ENCODE measurements at places on chromosomes 1 and 21. TPM values are rescaled to one million over a fixed set of nuclear protein-coding genes. Genes with fewer than 3 reads are reported as not detected.

- no peak for DNase-seq
Observed at GRCh38 chr21:39107739-39108138, 75.5 kb downstream of the PSMG1 start.

DNA sequence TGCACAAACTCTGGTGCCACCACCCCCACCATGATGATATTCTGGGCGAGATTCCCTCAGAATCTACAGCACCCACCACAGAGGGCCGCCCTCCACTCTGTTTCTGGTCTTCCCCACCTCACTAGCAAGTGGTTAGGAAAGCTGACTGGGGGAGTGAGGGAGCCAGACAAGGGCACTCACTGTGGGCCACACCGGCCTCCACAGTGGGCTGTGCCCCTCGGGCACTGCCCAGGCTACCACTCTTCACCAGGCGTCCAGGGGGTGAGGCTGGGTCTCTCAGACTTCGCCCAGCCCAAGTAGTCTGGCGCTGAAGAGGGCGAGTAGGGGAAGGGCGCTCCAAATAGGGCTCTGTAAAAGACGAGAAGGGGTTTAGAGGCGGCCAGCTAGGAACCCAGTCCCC, 11.2 kb upstream of the GATAD2B start:
- DNase-seq: no peak

GRCh38 chr1:154938604-154939399, 2.3 kb upstream of the PMVK start:
- DNase-seq: no peak

DNA sequence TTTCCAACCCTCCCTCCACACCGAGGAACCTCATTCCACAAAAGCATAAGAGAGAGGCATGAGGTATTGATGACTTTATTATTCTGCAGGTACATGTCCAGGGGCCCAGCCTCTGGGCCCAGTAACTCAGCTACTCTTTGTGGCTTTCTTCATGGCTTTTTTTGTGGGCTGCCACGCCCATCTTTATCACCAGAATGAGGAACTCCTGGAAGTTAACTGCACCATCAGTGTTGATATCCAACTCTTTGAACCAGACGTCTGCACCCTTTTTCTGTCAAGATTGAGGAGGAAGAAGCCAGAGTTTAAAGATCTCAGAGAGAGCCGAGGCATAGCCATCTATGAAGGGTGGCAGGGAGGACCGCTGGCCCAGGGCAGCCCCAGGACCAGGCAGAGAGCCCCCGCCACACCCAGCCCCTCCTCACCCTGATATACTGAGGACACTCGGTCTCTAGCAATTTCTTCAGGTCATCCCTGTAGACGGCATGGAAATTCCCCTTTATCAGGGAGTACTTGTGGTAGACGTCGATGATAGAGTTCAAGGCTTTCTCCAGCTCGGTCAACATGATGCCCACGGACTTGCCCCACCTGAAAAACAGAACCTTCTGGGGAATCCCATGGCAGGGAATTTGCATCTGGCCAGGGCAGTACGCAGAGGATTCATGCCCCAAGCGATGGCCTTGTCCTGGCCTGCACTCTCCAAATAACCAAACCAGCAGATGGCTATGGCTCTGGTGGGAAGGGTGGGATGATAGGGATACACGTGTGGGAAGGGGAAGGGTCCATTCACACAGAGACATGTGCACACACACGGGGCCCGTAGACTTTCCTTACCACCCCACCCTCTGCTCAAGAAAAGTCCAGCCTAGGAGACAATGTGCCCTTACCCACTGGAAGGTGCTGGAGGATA, 647 bp downstream of the S100A8 start:
- no peak for DNase-seq

GRCh38 chr1:23026568-23026967, 7.3 kb downstream of the KDM1A start:
- no peak for DNase-seq

DNA sequence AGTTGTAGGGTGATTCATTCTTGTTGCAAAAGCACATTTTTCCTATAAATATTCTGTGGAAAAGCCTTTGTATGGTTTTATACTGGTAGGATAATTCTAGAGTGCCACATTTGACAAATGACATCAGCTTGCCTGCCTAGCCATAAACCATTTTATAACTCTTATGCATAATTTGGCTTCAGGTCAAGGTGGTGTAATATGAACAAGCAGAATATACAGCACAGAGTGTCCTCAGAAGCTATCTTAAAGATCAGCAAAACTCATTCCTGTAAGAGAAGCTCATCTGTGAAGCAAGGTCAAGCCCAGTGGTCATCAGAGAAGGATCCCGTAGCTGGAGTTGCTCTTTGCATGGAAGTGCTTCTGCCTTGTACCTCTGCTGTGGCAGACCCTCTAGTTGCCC, 24.0 kb upstream of the C1orf21 start:
- DNase-seq: no peak

TTC39A gene
- 7.6 TPM for total RNA-seq

FAAH gene
- total RNA-seq: 7.9 TPM

KRTAP13-2 gene
- not detected for total RNA-seq

FAM177B gene
- total RNA-seq: not detected

DNA sequence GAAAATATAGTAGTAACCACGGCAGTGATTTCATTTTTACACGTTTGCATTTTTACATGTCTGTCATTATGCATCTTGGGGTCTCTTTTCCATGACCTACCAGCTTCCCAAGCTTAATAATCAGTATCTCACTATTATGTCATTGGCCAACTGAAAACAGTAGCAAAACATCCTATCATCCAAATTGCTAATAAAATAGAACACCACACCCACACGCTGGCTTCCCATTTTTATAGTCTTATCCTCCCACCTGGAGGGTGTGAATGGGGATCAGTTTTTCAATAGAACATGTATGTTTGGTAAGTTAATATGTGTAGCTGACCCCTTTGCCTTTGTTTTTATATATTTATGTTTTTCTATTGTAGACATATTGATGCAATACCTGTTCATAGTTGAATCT, 11.8 kb downstream of the TFF3 start:
- no peak for DNase-seq

- no peak for DNase-seq
Observed at GRCh38 chr1:245493029-245493428, 338.2 kb downstream of the KIF26B start.

ST6GALNAC3 gene
- total RNA-seq: 5.4 TPM

DNA sequence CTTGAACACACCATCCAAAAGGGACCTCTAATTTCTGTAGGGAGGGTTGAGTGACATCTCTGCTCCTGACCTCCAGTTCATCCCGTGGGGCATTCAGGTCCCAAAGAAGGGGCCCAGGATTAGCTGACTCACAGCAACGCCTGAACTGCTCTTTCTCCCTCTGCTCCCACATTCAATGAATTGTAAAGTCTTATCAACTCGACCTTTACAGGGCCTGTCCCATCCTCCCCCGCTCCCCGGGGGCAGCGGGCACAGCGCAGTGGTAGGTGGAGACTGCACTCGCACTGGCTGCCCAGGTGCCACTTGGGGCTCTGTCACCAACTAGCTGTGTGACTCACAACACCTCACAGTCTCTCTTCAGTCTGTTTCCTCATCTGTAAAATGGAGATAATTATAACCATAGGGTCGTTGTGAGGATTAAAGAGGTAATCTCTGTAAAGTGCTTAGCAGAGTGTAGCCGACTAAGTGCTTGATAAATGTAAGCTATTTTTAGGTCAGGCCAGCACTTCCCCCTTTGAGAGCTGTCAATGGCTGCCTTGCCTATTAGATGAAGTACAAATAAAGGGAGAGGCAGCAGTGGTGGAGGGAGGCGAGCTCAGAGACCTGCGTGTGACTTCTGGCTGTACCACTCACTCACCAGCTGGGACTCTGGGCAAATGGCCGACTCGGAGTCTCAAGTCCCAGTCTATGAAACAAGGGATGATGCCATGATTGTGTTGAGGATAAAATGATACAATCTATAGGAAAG, 637 bp upstream of the MYBPHL start:
- no peak for DNase-seq

GRCh38 chr1:74474585-74474984, 37.8 kb downstream of the LRRC53 start:
- no peak for DNase-seq

GRCh38 chr1:147384804-147385203, 142.3 kb downstream of the CHD1L start:
- no peak for DNase-seq

PSMD4 gene
- 313 TPM for total RNA-seq

DNA sequence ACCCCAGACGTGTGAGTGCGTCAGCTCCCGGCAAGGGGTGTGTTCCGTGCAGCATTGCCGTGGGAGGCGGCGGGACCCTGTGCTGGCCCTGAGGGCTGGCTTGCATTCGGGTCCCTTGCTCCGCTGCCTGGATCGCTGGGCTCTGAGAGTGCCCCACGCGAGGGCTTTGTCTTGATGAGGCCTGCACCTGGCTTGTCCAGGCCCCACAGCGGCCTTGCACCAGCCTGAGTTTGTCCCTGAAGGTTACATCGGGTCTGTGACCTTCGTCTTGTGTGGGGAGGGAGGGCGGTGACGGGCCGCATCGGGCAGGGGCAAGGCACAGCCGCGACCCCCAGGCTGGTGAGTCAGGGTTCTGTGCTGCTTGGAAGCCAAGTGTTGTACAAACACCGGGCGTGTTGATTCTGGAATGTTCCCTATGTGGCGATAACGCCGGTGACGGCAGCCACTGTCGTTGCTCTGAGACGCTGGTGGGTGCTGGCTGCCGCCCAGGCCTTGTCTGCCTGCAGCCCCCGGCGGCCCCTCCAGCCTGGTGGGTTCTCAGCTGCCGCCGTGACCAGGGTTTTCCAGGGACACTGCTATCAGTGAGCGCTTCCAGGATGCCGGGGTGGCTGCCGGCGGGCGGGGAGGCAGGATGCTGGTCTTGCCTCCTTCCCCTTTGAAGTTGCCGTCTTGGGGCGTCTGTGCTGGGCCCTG, 42.9 kb downstream of the SLX9 start:
- peak; percentile 16 for DNase-seq

PODN gene
- total RNA-seq: 7.5 TPM

INTS7 gene
- total RNA-seq: 6.2 TPM

- no peak for DNase-seq
Observed at GRCh38 chr1:6414443-6414844, 5.3 kb downstream of the HES2 start.

- DNase-seq: peak; percentile 78
Observed at GRCh38 chr1:180954005-180954800, 41.5 kb downstream of the KIAA1614 start.

FCRL1 gene
- total RNA-seq: not detected

DNA sequence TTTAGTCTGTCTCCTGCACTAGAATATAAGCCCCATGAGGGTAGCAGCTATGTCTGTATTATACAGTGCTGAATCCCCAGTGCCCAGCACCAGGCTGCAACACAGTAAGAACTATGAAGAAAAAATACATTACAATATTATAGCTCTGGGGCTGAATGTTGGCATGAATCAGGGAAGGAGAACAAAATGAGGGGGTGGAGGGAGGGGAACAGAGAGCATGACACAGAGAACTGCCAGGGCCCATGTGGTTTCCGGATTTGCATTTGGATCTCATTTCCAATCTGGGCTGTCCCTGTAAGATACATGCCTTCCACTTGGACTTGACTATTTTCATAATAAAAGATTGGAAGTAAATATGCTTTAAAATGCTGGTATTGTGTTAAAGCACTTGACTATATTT, 35.8 kb downstream of the C1orf198 start:
- no peak for DNase-seq

DNA sequence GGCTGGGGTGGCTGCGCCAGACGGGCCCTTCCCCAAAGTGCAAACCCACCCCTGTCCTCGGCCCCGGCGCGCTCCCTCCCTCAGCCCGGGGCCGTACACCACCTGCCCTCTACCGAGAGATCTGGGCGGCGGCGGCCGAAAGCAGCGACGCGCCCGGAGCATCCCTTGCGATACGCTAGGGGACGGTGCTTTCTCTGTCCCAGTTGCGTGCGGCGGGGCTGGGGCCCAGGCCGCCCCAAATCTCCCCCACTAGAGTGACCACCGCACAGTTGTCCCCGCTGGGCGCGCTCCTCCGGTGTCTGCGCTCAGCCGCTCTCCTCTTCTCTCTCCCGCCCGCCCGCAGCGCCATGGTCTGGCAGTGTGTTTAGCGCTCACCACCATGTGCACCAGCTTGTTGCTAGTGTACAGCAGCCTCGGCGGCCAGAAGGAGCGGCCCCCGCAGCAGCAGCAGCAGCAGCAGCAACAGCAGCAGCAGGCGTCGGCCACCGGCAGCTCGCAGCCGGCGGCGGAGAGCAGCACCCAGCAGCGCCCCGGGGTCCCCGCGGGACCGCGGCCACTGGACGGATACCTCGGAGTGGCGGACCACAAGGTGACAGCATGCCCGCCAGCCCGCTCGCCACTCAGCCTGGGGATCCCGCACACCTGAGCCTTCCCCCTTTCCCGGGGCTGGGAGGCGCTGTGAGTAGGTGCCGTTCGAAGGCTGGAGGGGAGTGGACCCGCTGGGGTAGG, 1.0 kb downstream of the ST6GALNAC5 start:
- peak; percentile 54 for DNase-seq

A3GALT2 gene
- total RNA-seq: not detected

DNA sequence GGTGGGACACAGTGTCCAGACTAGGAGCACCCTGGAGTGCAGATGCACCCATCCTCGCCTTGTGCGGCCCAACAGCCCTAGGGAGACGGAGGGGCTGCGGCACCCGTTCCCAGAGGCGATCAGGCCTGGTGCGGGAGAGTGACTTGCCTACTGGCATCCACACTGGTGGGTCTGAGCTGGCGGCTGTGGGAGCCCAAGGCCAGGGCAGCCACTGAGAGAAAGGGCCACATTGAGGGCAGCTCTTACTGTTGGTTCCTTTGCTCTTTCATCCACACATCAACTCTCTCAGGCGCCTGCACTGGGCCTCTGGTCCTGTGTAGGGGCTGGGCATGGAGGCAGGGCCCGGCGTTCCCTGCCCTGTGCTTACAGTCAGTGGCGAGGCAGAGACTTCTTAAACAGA, 8.6 kb downstream of the PODN start:
- DNase-seq: peak; percentile 26

DNA sequence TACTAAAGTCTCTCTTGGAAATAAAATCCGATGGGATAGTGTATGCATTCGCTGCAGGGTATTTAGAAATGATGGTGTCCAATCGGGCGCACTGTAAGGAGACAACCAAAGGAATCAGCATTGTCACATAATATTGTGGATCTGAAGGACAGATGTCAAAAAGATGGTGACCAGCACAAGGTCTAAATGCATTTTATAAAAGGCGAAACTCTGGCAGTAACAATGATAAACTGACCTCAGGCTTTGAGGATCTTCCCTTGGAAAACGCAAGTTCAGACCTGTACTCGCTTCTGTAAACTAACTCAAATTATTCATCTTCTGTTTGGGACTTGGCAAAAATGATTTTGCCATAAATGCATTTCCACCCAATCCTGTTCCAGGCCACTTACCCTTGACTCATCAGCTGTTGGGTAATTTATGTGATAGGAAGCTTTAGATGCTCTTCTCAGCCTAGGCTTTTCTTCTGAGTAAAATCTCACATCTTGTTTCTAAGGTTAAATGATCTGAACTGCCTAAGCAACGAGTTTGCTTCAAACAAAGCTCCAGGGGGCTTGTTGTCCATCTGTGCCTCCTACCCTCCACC, 33.8 kb downstream of the STPG1 start:
- no peak for DNase-seq

AMY2B gene
- total RNA-seq: 12.5 TPM

LIX1L gene
- total RNA-seq: 14.6 TPM

TNFRSF18 gene
- not detected for total RNA-seq

- peak; percentile 49 for DNase-seq
Observed at GRCh38 chr1:6234502-6235295, 1.1 kb downstream of the ICMT start.

Data from psoas muscle (tissue), 8 donors.